ENCODE measurements at places on chromosomes 13 and 19.

GRCh38 chr19:48955308-48955958, 758 bp downstream of the BAX start:
- DNase-seq: no peak

DNA sequence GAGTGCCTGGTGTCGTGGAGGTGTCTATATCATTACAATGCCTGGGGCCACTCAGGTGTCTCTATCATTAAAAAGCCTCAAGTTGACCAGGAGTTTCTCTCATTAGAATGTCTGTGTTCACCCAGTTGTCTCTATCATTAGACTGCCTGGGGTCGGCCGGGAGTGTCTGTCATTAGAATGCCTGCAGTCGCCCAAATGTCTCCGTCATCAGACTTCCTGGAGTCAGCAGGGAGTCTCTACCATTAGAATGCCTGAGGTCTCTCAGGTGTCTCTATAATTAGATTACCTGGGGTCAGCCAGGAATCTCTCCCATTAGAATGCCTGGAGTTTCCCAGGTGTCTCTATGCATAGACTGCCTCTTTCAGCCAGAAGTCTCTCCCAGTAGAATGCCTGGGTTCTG, 1477.6 kb downstream of the UQCRFS1 start:
- no peak for DNase-seq

DNA sequence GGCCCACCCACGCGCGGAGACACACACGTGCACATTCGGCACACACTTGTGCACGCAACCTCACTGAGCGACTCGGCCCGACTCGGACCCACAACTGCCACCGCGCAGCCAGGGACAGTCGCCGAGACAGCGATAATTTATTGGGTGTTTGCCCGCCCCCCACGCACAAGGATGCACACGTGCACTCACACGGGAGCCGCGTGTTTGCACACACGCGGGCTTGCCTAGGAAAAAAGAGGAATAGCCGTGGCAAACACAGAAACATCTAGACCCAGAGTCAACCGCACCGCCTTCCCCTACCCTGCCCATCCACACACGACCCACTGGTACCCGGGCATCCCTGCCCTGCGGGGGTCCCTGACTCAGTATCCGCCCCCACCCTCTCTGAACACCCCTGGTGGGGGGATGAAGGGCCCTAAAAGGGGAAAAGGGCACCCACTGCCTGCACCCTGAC, 1.1 kb upstream of the SSBP4 start:
- DNase-seq: no peak

DNA sequence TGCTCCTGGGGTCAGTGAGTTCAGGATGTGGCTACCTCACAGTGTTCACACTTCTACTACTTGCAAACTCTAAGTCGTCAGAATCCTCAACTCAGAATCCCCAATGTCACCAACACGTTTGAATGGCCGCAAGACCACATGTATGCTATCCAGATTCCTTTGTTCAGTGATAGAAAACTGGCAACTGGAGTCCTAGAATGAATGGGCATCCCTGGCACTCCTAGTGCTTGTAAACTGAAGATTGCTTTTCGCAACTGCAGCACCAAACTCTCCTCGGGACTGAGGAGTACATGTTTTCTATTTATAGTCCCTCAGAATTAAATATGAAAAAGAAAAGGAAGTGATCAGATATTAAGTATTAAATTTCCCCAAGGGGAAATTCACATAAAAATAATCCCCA, 4.9 kb downstream of the SMAD9 start:
- no peak for DNase-seq

DNA sequence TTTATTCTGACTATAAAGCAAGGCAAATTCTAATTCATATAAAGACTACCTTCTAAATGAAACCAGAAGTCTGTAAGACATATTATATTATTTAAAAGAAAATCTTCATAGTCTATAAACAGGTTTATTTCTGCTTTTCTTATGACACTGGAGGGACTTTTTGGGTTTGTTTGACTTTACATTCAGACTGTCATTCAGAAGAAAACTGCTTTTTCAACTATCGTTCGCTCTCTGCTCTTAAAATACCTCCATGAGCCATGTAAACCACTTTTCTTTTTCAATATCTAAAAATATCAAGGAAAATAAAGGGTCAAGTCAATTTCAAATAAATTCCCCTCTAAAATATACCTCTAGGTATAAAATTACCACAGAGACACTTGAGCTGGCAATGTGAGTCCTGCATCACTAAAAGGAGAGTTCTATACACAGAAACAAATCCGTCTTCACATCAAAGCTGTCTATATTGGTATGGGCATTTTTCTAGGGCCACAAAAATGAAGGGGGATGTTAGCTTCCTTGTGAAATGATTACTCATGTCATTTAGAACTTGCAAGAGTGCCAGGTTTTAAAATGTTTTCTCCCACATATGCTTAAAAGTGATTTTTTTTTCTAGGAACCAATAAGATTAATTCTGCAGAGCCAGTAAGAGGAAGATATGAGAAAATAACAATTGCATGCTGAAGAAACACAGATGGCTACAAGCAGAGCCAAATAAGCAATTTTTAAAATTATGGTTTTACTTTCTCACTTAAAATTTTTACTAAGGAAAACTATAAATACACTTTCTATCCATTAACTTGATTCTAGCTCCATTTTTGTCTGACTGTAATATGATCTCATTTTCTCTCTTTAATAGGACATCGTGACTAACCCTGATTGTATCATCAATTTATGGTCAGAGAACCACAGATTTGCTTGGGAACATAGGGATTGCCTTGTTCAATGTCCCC, 181.8 kb downstream of the TBC1D4 start:
- DNase-seq: no peak

DNA sequence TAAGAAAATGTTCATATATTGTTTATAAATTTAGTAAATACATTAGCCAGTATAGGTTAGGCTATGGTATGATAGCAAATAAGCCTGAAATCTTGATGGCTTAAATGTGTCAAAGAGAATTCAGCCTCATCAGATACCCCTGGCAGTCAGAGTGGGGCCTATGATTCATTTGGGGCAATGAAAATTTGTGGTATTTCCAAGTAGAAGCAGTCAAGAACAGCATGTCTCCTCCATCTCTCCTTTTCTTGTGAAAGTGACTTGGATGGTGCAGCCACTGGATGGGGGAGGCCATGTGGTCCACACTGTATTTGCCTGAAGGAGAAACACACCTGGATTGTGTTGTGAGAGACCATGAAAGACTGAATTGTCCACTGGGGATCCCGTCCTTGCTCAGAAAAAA, 82.7 kb downstream of the DLEU7 start:
- no peak for DNase-seq

DNA sequence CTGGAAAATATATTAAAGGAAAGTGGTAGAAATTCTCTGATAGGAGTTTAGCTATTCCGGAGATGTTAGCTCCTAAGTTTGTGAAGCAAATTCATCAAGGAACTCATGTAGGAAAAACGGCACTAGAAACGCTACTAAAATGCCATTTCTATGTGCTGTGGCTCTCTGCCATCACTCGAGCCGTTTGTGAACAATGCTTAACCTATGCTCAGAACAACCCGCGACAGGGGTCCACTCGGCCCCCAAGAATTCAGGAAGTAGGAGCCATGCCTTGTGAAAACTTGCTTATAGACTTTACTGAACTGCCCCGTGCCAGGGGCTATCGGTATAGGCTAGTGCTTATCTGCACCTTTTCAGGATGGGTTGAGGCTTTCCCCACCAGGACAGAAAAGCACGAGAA, 14.2 kb upstream of the SLC15A1 start:
- no peak for DNase-seq

DNA sequence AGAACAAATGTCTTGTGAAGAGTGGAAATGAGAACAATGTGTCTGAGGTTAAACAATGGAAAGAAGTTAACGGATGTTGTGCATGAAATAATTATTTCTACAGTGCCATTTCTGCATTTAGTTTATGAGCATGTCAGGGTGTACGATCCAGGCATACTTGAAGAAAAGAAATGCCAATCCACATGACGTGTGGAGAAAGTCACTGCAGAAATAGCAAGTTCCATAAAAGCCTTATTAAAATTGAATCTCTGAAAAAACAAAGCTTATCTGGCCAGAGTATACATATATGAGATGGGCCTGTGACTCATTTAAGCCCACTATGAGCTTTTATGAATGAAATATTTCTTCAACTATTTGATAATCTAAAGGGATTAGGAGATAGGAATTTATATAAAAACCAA, 426.1 kb downstream of the EFNB2 start:
- DNase-seq: no peak

DNA sequence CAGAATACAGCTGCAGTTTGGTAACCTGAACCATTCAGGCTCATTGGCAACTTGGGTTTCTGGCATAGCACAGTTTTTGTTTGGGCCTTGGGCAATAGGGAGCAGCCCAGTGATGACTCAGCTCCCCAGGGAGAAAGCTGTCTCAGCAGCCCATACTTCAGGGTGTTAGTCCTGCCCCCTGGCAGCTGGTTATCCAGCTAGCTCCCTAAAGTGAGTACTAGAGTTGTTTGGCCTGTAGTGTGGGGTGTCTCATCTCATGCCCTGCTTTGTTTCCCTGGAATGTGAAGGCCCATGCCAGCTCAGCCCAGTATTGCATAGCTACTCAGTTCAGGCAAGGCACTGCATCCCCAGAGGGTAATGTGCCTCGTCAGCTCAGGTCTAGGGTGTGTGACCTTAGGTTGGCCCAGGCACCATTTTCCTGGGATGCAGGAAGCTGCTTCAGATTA, 18.2 kb upstream of the ZNF543 start:
- DNase-seq: no peak

DNA sequence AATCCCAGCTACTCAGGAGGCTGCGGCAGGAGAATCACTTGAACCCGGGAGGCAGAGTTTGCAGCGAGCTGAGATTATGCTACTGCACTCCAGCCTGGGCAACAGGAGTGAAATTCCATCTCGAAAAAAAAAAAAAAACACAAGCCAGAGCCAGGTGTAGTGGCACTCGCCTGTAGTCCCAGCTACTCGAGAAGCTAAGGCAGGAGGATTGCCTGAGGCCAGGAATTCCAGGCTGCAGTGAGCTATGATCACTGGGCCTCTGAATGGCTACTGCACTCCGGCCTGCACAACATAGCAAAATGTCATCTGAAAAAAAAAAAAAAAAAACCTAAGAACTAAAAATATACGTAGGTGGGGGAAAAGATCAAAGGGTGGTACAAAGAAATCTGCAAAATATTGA, 19.4 kb downstream of the EPS15L1 start:
- DNase-seq: no peak

GRCh38 chr13:49939321-49939720, 3.2 kb upstream of the SPRYD7 start:
- no peak for DNase-seq

Measured in stimulated activated CD8-positive, alpha-beta memory T cell treated with anti-CD3 and anti-CD28 coated beads, Interleukin-15, amount 100 ng/mL, for 4 hours (primary cell).